DMS153 (cell line): ENCODE measurements at places on chromosomes 13 and 19.

- DNase-seq: no peak
Observed at GRCh38 chr19:334296-335071, 10.1 kb downstream of the MIER2 start.

DNA sequence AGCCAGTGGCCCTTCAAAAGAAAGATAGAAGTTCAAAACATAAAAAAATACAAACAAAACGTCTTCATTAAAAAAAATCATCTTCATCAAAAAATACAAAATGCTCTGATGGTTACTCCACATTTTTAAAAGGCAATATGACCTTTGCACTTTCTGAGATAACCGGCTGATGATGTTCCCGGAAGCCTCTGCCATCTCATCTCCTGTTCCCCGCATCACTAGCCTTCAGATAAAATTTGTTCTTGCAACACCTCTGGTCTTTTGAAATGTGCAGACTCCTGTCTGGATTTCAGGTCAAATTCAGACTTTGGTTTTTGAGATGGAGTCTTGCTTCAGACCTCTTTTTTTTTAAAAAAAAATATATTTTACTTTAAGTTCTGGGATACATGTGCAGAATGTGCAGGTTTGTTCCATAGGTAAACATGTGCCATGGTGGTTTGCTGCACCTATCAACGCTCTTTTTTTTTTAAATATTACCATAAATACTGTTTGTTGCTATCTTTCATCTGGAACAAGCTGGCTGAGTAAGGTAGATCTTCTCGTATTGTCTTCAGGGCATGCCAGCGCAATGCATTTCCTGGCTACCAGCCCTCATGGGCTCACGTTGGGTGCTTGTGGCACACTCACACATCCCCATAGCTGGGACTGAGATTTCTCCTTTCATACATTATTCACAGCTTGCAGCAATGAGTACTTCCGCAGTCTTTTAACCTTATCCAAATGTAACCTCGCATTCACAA lies 418.9 kb upstream of the ARGLU1 start:
- DNase-seq: no peak

DNA sequence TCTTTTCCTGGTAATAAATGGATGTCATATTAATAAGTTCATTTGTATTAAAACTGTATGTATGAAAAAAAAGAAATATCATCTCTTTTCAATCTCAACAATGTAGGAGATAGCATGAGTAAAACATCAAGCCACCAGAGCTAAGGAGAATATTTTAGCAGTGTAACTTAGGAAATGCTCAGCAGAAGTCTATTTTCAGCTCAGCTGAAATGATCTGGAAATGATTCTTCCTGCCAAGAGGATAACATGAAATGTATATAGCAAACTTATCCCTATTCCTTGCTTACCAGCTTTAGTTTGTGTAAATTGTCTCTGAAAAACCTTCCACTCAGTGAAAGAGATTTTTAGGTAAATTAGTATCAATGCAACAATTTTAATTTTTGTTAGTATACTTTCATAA lies 1194.4 kb downstream of the SLITRK1 start:
- no peak for DNase-seq

- DNase-seq: peak; percentile 16
Observed at GRCh38 chr19:16283210-16284061, 41.2 kb upstream of the KLF2 start.

DNA sequence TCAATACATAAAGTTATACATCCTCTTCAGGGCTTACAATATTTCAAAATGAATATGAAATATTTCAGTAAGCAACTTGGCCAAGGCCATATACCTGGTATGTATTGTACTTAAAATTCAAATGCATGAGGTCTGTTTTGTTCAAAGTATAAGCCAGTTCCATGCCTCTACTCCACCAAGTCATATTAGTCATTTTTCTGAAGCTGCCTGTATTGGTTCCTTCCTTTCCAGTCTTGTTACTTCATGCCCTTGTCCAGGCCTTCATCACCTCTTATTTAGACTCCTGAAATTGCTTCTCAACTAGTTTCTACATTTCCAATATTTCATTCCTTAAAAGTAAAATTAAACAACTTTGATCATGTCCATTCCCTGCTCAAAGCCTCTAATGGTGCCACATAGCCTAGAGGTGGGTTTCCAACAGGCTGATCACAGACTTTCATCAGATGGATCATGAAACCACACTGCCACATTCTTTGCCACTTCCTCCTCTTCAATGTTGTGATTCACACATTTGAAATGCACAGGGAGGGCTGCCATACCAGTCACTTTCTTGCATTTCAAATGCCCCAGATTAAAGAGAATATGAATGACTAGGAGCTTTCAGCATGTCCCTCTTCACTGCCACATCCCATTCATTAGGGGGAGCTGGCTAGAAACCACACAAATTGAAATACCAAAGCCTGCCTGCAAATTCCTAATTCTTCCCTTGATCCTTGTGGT lies 424.1 kb upstream of the DACH1 start:
- DNase-seq: no peak

DNA sequence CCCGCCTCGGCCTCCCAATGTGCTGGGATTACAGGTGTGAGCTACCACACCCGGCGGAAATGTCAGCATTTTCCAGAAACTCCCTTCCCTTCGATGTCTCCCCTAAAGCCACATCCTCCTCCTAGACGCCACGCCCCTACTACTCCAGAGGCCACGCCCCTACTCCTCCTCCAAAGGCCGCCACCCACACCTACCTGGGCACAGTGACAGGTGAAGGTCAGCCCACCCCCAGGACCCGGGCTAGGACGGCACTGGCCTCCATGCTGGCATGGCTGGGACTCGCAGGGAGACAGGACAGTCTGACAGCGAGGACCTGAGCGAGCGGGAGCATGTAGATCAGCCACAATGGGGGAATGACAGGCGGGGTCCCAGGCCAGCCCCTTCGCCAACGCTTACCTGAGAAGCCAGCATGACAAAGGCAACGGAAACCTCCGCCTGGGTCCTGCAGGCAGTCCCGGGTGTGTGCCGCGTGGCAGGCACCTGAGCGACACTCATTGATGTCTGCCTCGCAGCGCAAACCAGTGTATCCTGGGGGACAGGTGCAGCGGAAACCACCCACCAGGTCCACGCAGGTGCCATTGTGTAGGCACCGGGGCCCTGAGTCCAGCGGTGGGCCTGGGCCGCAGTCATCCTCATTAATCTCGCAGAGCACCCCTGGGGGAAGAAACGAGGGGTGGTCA lies 22.0 kb downstream of the NOTCH3 start:
- no peak for DNase-seq

GRCh38 chr19:36668646-36669045 lies 2.0 kb upstream of the ZNF461 start:
- DNase-seq: no peak

- no peak for DNase-seq
Observed at GRCh38 chr13:101527130-101527529, 74.7 kb downstream of the ITGBL1 start.

DNA sequence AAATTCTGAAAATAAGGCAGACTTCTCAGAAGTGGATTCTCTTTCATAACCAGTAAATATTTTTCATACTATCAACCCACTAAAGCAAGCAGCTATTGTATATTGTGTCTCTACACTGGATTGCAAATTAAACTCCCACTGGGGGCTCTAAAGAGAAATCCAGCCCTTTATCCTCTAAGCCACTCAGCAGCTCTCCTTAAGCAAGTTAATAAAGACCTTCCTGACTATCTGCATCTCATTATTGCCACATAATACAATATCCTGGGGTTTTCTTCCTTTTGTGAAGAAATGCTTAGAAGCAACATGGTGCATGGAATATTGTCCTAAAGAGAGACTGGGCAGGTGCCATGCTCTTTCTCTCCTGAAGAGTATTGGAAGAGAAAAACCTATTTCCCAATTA lies 521.3 kb downstream of the MYO16 start:
- no peak for DNase-seq

GRCh38 chr13:82412749-82413148 lies 1469.5 kb downstream of the SLITRK1 start:
- DNase-seq: no peak

DNA sequence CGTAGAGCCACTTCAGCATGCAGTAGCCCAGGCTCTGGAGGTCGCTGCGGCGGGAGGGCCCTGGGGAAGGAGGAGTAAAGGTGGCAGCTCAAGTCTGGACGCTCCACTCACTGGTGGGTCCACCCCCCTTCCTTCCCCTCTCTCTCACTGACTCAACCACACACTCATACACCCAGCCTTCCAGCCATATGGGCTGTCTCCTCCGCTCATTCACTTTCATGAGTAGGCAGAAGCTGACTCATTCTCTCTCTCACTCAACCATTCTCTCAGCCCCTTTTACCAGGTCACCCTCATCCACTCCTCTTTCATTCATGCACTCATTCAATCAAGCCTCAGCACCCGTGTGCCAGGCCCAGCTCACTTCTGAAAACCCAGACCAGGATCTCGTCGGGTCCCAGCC lies 27.5 kb upstream of the SIGLEC11 start:
- no peak for DNase-seq

DNA sequence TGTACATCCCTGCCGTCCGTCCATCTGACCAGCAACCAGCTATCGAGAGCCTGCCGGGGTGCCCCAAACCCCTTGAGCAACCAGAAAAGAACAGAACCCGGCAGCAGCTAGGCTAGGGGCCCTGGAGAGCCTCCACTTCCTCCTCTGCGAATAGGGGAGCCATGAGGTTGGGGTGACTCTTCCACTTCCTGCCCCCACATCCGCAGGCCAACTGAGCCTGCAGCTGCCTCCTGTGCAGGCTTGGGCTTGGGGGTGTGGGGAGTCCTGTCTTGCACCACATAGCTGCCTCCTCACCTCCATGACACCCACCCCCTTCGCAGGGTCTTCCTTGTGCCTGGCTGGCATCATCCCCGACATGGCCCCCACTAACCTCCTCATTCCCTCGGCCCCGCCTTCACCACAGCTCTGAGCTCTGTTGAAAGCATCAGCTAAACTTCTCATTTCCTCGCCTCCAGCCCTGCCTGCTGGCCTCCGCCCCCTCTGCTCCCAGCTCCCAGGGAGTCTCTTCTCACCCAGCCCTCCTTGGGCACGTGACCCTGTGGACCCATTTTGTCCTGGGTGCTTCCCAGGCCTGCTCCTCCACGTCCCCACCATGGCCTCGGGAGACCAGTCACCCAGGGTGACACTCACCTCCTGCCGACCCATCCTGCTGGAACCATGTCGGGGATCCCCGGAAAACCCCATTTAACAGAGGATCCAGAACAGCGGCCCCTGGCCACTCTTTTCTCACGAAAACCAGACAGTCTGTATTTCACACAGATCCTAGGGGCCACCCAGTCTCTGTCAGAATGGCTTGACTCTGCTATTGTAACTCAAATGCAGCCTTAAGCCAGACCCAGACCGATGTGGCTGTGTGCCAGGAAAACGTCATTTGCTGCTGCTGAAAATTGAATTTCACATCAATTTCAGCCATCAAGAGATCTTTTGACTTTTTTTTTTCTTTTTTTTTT lies 50.4 kb downstream of the MYO9B start:
- DNase-seq: no peak

GRCh38 chr19:45484273-45484945 lies 12.4 kb downstream of the RTN2 start:
- DNase-seq: no peak

DNA sequence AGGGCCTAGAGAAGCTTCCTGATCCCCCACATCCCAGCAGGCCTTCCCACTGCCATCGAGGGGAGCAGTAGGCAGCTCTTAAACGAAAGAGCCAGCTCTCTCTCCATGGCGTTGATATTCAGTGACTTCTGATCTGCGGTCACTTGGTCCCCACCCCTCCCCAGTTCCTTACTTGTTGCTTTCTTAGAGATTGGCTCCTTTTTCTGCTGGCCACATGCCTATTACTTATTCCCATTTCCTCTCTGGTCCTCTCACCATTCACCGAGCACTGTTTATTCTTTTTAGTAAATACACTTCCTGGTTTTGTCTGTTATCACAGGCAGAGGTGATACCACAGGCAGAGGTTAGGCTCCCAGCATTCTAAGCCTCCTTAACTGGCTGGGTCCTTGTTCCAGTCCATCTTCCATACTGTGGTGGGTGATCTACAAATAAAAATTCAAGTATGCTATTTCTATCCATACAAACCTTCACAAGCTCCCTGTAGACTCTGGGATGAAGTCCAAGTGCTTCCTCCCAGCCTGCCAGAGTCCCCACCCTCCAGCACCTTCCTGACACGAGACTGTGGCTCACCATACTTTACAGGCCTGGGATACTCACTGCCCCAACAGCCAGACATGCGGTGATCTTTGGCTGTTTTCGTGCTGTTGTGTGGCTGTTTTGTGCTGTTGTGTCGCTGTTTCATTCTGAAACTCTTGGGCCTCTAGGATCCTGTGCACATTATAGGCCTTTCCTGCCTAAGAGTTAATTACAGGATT lies 315.9 kb downstream of the ATP8A2 start:
- peak; percentile 90 for DNase-seq
